Thyroid gland (tissue), 4 donors: ENCODE measurements at places on chromosomes 6 and 20. TPM values are rescaled to one million over a fixed set of nuclear protein-coding genes. Genes with fewer than 3 reads are reported as not detected.
A peak's percentile ranks its signal among the peaks of the same experiment; 100 is the strongest.

DNA sequence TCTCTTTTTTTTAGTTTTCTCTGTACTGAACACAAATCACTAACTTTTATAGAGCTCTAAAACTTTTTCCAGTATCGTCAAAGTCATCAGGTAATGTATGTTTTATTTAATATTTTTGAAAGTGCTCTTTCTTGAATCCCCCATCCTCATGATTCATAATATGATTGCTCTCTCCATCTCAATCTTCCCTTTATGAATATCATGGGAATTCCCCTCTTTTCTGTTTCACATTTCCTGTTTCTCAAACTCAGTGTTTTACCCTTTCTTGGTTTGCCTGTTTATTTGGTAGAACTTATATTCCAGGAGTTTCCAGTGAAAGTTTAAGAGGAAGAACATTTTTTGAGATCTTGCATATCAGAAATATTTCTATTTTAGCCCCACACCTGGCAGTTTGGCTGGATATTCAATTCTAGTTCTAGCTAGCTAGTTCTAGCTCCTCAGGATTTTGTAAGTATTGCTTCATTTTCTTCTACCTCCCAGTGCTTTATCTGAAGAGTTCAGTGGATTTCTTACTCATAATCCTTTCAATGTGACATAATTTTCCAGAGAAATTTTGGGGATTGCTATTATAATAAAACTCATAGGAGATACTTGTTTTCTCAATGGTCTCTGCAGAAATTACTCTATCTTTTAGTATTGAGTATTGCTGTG is 6.1 kb upstream of the C6orf58 start:
- DNase-seq, result no peak

Gene FAM83C
- not detected for total RNA-seq

GRCh38 chr20:53652090-53652858 is 58.6 kb upstream of the ZNF217 start:
- no peak for DNase-seq

DNA sequence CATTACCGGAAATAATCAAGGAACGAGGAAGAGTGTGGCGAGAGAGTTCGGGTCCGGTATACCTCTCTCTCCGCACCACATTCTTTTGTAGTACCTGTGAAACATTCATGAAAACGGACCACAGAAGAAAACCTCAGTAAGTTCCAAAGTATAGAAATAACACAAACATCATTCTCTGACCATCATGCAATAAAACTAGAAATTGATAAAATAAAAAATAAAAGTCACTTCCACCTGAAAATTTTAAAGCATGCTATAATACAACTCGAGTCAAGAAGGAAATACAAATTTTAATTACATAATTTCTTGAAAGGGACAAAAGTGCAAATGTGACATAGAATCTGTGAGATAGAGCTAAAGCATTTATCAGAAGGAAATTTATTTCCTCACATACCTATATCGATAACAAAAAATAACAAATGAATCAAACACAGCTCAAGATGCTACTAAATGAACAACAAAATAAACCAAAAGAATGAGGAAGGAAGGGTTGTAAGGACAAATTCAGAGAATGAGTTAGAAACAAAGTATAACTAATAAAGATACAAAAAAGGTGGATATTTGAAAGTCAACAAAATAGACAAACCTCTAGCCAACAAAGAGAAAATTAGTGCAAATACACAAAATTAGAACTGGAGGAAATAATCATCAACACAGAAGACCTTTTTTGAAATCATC is 84.2 kb downstream of the TRIM27 start:
- no peak for DNase-seq

Gene TREML1
- not detected for total RNA-seq

Gene LHFPL5
- total RNA-seq, result not detected

Gene ZNF341
- total RNA-seq, result 3.3 TPM

- DNase-seq, result peak; percentile 39
Measured at GRCh38 chr6:129251669-129252376, 368.9 kb downstream of the LAMA2 start.

DNA sequence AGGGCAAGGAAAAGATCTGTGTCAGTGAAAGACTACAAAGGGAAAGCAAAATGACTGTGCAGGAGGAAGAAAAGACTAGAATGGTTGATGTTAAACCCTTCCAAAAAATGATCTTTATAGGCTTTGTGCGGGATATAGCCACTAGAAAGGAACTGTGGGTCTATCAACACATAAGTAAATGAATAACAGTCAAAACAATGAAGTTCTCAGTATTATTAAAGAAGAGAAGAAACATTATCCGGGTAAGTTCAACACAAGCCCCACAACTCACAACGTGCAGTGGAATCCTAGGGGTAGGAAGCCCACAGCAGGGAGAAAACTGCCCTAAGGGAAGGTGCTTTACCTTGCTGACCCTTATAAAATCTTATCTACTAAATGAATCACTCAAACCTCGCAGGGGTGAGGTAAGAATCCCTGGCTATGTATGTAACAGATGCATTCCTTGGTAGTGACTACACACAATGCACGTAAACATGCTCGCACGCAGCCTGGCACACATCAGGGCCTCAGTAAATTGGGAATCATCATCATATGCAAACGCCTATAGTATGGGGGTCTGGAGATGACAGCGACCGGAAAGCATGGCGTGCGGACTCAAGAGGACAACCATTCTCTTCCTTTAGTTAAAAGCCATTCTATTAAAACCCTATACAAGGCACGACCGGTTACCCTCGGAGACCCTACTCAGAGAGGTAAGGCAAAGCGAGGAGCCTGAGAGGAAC is 11.3 kb downstream of the TFAP2A start:
- DNase-seq, result no peak

- DNase-seq, result no peak
Measured at GRCh38 chr6:167533851-167534250, 209.0 kb downstream of the TTLL2 start.

GRCh38 chr6:102841060-102841459 is 1447.6 kb downstream of the GRIK2 start:
- DNase-seq, result no peak

GRCh38 chr6:18792866-18793265 is 405.7 kb downstream of the RNF144B start:
- no peak for DNase-seq
